DMS153 (cell line): ENCODE measurements at places on chromosomes 4 and X.
A peak's percentile ranks its signal among the peaks of the same experiment; 100 is the strongest.

- DNase-seq, result no peak
Measured at GRCh38 chr4:5809216-5809776, 83.6 kb downstream of the CRMP1 start.

GRCh38 chr4:159297091-159297490, 194.2 kb downstream of the RAPGEF2 start:
- no peak for DNase-seq

GRCh38 chrX:152072236-152072635, 66.1 kb downstream of the MAGEA10 start:
- DNase-seq, result peak; percentile 51

DNA sequence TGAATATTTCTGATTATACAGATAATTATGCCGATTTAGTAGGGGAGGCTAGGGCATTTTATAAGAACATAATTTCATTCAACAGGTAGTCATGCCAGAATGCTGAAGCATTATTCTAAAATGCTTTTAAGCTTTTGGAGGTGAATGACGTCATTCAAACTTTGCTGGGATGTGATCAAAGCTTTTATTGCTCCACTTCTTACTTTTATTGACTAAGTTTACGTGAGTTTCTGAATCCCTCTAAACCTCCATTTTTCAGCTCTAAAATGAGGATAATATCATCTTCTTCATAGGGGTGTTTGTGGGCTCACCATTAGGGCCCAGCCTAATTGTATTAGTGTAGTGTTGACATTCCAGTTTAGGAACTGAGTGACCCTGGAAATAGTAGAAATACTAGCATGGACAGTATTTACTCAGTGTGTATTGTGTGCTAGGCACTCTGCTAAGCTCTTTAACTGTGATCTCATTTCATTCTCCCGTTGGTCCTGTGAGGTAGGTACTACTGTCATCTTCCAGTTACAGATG, 3.0 kb downstream of the WWC2 start:
- DNase-seq, result no peak

DNA sequence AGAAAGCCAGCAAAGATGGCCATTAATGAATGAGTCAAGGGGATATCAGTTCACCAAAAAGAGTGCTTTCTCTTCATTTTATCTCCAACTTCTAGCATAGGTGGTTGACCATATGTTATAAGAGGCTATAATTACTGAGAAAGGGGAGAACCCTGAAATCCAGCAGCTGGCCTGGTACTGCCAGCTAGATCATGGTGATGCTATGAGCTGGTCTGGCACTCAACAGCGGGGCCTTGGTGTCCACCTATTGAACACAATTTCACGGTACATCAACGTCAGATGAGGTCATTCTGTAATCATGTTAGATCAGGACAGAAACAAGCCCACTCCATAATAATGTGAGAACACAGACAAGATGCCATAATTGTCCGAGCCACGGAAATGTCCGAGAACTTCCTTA, 1644.8 kb upstream of the PCDH7 start:
- no peak for DNase-seq

DNA sequence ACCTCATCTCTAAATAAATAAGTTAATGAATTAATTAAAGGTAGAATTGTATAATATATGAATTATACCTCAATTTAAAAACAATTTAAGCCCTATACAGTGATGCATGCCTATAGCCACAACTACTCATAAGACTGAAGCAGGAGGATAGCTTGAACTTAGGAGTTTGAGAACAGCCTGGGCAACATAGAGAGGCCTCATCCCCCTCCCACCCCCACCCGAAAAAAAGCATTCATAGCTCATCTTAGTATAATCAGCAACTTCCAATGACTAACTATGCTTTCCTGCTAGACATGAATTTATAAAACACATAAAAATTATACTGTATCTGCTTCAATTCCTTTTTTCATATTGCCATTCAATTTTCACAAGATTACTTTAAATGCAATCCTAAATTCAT, 1.6 kb downstream of the LRBA start:
- DNase-seq, result no peak

GRCh38 chrX:42691196-42691595, 86.8 kb downstream of the PPP1R2C start:
- DNase-seq, result no peak

- no peak for DNase-seq
Measured at GRCh38 chr4:137293281-137293680, 239.0 kb downstream of the PCDH18 start.

DNA sequence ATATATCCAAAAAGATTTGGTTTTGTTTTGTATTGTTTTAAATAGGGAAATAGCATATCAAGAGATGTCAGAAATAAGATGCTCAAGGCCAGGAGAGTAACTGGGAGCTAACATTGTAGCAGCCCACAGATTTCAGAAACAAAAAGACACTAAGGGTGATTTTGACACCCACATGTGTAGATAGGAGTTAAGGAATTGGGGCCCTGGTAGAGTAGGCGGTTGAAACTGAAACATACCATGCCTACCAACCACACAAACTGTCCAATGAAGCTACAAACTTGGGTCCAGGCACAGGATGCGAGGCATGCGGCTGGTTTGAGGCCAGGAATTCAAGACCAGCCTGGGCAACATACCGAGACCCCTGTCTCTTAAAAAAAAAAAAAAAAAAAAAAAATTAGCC, 6.3 kb upstream of the HSPA4L start:
- no peak for DNase-seq

DNA sequence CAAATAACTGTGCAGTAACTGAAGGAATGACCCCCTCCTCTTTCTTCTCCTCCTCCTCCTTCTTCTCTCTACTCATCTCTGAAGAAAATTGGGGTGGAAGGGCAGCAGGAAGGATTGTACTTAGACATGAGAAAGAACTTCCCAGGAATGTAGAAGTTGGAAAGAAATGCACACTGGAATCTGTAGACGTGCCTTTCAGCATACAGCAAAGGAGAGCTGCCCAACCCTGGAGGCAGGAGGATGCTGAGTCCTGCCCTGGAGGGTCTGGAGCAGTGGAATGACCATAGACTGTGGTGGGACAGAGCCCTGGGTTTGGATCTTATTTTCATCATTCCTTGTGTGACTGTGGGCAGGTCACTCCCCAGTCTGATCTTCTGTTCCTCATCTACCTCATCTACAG, 80.1 kb downstream of the PJA1 start:
- DNase-seq, result no peak

DNA sequence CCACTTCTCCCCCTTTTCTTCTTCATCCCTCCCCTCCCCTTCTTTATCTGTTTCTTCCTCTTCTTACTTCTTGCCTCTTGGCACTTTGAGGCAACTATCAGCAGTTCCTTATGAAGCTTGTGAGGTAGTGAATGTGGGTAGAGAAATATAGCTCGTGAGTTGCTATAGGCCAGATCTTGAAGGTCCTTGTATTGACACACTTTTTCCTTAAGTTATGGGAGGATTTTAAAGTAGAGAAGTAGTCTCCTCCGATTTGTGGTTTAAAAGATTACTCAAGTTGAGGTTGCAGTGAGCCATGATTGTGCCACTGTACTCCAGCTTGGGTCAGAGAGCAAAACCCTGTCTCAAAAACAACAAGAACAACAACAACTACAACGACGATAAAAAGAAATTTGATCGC, 3.4 kb upstream of the RRAGB start:
- DNase-seq, result no peak

GRCh38 chr4:24650849-24651640, 66.7 kb upstream of the DHX15 start:
- DNase-seq, result no peak

DNA sequence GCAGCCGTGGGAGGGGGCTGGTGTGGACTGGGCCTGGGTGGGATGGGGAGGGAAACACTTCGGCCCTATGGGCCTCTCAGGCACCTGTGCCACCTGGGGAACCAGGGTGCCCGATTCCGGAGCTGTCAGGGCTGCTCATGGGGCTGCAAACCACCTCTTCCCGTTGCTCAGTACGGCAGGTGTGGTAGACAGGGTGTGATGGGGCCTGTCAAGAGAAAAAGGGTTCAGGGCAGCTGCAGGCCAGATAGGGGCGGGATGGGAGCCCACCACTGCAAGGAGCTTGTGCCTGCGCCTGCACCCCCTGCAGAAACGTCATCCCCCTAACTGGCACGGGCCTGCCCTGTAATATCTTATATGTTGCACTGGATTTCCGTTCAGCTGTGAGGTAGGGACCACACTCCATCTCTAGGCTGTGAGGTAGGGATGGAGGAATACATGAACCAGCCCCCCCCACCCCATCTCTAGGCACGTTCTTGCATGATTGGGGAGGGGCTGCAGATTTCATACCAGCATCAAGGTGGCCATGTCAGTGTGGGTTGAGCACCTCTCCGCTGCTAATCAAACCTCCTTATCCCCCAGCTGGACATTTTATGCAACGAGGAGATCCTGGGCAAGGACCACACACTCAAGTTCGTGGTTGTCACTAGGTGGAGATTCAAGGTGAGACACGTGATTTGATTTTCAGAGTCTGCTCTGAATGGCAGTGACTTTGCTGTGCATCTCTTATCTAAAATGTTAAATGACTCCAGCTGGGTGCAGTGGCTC, 59.0 kb downstream of the PCGF3 start:
- DNase-seq, result no peak

- DNase-seq, result no peak
Measured at GRCh38 chr4:101851672-101852071, 61.1 kb downstream of the BANK1 start.

GRCh38 chr4:39514888-39515401, 12.3 kb downstream of the UGDH start:
- no peak for DNase-seq

DNA sequence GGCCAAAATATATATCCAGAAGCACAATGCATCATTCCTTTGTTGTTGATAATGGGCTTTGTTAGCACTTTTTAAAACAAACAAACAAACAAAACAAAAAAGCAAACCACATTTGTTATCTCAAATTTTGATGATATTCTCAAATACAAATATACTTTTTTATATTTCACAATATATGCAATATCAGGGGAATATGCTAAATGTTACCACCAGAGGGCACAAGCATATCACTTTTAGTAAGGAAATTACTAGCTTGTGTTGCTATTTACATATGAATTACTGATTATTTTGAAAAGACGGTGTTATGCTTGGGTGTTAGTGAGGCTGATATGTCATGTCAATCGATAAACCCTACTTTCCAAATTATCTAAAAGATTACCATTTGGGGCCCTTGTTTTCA, 29.1 kb downstream of the RIPPLY1 start:
- no peak for DNase-seq

GRCh38 chr4:159447296-159447695, 344.4 kb downstream of the RAPGEF2 start:
- no peak for DNase-seq

DNA sequence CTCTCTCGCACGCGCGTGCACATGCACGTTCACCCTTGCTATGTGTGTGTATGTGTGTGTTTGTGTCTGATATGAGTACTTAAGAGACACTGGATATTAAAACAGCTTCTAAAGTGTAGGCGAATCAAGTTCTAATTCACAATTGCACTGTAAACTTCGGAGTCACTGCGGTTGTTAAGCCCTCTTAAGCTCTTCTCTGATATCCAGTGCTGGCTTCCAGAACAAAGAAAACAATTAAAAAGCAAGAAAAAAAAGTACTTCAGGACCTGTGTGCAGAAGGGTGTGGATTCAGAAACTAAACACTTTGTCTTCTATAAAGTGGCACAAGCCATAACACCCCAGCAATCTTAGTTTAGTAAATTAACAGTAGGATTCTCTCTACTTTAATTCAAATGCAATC, 300.2 kb downstream of the PCDH7 start:
- DNase-seq, result no peak
